ENCODE measurements at places on chromosomes 16 and 17. TPM values are rescaled to one million over a fixed set of nuclear protein-coding genes. Genes with fewer than 3 reads are reported as not detected.
A peak's percentile ranks its signal among the peaks of the same experiment; 100 is the strongest.

The PRSS53 gene
- polyA plus RNA-seq = 1.5 TPM

The MARVELD3 gene
- 0.08 TPM for polyA plus RNA-seq

The TBC1D3E gene
- not detected for polyA plus RNA-seq

The ZNF319 gene
- polyA plus RNA-seq = 11.3 TPM

The ATPAF2 gene
- 21.4 TPM for polyA plus RNA-seq

The OTOA gene
- not detected for polyA plus RNA-seq

The ABCC11 gene
- 0.09 TPM for polyA plus RNA-seq

The NPIPA8 gene
- polyA plus RNA-seq = 2.4 TPM

The GGT6 gene
- polyA plus RNA-seq = not detected

The AIPL1 gene
- polyA plus RNA-seq = not detected

The TMEM100 gene
- not detected for polyA plus RNA-seq

DNA sequence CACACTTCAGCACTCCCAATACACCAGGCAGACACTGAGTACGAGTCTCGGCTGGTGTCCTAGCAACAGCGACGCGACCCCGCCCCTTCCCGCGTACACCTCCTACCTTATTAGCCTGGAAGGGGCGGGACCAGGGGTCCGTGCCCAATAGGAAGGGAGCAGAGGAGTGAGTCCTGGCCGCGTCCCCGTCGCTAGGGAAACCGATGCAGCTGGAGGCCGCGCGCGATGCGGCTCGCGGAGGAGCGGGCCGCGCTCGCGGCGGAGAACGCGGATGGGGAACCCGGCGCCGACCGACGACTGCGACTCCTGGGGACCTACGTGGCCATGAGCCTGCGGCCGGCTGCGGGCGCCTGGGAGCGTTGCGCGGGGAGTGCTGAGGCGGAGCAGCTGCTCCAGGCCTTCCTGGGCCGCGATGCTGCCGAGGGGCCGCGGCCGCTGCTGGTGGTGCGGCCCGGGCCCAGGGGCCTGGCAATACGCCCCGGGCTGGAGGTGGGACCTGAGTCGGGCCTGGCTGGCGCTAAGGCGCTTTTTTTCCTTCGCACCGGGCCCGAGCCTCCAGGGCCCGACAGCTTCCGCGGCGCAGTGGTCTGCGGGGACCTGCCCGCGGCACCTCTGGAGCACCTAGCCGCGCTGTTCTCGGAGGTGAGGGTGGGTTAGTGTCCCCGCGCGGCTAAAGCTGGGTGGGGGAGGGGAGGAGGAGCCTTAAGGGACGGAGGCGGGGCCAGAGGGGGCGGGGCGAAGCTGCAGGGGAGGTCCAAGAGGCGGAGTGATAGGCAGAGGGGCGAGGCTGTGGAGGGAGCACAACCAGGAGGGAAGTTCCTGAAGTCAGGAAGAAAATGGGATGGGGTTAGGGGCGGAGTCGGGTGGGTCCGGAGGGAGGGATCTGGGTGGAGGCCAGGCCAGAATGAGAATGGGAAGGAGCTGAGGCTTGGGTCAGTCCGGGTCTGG is at the start of gene DNAH9:
Gene DNAH9 (plus strand): TSS at position 197 of the 948 bp plus-strand sequence. CDS start 29 bp downstream, at position 226.
- DNase-seq = peak; percentile 77

GRCh38 chr16:77684181-77684526 is 38.2 kb upstream of the NUDT7 start:
- DNase-seq = no peak

DNA sequence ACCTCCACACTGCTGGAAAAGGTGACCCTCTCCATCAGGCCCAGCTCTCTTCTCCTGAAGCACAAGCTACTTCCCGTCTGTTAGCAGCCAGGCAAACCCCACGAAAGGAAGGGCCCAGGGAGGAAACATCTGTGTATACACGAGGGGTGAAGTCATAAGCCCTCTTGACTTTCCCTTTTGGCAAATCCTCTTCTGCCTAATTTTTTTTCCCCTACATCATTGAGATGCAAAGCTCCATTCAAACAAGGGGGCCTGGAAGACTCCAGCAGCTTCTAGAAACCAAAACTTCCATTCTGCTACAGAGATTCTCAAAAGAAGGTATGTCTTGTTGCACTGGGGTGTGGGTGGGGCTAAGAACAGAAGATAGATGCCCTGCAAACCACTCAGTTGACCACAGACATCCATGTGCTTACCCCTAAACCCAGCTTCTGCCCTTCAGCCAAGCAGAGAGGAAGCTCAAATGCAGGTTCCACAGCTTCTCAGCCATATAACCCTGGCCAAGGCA is 145.6 kb upstream of the RCVRN start:
- DNase-seq = no peak

- DNase-seq = no peak
These were observed 40.3 kb upstream of the VPS4A start for GRCh38 chr16:69270831-69271230.

GRCh38 chr16:46801428-46802049 is 29.4 kb downstream of the C16orf87 start:
- DNase-seq = peak; percentile 38

GRCh38 chr17:35728551-35728950 is 2.9 kb upstream of the RASL10B start:
- no peak for DNase-seq

DNA sequence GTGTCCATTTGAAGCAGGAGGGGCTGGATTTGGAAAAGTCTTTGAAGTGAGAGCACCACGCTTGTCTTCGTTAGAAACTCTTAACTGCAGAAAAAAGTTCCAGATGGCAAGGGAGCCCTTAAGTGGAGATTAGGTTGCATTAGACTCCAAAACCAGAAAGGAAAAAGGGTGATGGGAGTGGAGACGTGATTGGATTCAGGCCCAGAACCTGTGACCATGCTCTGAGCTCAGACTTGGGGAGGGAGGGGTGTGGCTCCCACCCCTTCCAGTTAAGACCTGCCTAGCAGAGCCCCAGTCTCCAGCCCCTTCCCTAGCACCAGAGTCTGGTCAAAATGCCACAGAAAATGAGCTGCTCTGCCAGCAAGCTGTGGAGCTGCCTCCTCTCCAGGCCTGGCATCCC is 6.4 kb upstream of the LGALS9 start:
- no peak for DNase-seq

DNA sequence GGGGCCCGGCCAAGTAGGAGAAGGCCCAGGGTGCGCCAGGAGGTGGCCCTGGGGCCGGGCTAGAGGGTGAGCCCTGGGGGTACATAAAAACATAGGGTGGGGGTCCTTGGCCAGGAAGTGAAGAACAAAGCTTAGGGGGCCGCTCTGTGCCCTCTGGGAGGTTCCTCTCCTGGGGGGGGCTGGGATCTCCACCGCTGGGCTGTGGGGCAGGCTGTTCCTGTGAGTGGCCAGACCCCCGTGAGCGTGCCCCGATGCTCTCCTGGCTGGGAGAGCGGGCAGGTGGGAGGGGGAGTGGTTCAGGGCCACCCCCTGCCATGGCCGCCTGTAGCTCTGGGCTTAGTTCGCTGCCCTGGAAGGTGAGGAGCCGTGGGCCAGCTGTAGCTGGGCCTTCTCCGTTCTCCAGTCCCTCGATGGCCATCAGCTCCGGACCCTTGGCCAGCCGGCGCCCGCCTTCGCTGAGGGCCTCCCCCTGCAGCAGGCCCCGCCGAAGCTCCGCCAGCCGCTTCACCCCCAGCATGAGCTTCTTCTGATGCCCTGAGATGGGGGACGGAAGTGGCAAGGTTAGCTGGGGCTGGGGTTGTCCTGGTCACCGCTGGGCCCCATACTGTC is 12.5 kb downstream of the CASKIN2 start:
- DNase-seq = no peak

- no peak for DNase-seq
These were observed 14.9 kb upstream of the CLEC18A start for GRCh38 chr16:69936252-69936651.

- peak; percentile 57 for DNase-seq
These were observed 26.9 kb downstream of the HSD17B2 start for GRCh38 chr16:82061861-82062525.

DNA sequence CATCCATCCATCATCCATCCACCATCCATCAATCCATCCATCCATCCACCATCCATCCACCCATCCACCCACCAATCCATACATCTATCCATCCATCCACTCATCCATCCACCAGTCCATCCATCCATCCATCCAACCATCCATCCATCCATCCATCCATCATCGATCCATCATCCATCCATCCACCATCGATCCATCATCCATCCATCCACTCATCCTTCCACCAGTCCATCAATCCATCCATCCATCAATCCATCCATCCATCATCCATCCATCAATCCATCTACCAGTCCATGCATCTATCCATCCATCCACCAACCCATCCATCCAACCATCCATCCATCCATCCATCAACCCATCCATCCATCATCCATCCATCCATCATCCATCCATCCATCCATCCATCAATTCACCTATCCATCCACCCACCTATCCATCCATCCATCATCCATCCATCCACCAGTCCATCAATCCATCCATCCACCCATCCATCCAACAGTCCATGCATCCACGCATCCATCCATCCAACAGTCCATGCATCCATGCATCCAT is 39.3 kb upstream of the SSTR5 start:
- DNase-seq = no peak

DNA sequence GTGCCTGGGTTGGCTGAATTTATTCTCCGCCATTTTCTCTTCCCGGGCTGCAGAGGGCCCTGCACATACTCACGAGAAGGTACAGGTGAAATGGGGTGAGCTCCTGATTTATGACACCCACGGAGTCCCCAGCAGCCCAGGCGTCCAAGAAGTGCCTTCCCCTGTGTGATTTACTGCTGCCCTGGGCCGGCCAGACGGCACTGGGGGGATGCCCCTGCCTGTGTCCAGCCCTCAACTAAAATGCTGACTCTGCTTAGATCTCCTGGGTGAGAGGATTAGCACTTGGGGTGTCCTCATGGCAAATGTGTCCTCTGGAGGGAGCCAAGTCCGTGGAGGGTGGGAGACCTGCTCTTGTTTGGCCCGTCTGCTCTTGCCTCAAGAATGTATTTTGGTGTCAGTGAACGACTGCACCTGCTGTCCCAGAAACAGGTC is 132.4 kb downstream of the MAF start:
- no peak for DNase-seq

GRCh38 chr16:82672676-82673075 is 45.9 kb downstream of the CDH13 start:
- DNase-seq = no peak

DNA sequence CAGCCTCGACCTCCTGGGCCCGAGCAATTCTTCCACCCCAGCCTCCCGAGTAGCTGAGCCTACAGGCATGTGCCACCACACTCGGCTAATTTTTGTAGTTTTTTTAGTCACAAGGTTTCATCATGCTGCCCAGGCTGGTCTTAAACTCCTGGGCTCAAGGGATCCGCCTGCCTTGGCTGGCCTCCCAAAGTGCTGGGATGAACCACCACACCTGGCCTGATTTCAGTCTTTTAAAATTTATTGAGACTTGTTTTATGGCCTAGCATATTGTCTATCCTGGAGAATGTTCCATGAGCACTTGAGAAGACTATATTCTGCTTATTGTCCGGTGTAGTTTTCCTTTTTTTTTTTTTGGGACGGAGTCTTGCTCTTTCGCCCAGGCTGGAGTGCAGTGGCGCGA is 18.5 kb downstream of the DNAI2 start:
- no peak for DNase-seq

GRCh38 chr16:67664258-67664657 is 2.3 kb downstream of the ENKD1 start:
- DNase-seq = no peak

GRCh38 chr16:66983033-66983432 is 5.4 kb upstream of the CES4A start:
- DNase-seq = no peak

- DNase-seq = no peak
These were observed 3.7 kb downstream of the PNPO start for GRCh38 chr17:47945080-47945479.

DNA sequence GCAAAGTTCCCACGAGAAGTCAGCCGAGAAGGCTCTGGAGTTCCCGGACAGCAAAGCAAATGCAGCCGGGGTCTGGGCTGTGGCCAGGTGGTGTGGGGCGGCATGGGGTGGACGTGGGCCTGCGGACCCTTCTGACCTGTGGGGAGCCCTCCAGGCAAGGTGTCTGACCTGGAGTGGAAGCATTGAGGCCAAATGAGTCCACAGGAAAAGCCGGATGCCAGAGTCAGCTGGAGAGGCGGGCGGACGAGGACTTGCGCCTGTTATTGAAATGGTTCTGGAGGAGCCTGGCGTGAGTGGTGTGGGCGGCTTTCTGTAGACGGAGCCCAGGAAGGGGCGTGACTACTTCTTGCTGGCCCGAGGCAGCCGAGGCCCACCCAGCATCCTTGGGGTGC is 50.5 kb upstream of the ZNF750 start:
- DNase-seq = no peak

GRCh38 chr16:65984296-65984695 is 382.2 kb upstream of the CDH5 start:
- DNase-seq = no peak

DNA sequence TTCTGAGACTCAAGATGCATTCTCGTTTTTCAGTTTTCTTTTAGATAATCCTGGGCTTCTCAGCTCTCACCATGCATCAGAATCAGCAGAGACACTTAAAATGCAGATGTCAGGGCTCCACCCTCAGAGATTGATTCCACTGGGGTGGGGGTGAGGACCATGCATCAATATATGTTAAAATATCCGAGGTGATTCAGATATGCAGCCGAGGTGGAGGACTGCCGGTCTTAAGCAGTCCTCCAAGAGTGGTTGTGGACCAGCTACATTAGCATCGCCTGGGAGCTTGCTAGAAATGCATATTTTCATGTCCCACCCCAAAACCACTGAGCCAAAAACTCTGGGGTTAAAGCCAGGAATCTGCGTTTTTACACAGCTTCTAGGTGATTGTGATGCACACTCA is 501.3 kb downstream of the CDH13 start:
- DNase-seq = no peak
